ENCODE measurements at places on chromosomes 4 and X. TPM values are rescaled to one million over a fixed set of nuclear protein-coding genes. Genes with fewer than 3 reads are reported as not detected.
A peak's percentile ranks its signal among the peaks of the same experiment; 100 is the strongest.

SORBS2 gene
- not detected for total RNA-seq

TCEAL7 gene
- not detected for total RNA-seq

ADH1C gene
- not detected for total RNA-seq

IL21 gene
- 0.50 TPM for total RNA-seq

RASGEF1B gene
- total RNA-seq, result 3.9 TPM

SCD5 gene
- 5.6 TPM for total RNA-seq

GATA1 gene
- total RNA-seq, result not detected

RTL9 gene
- total RNA-seq, result not detected

TLR3 gene
- total RNA-seq, result 1.2 TPM

BMPR1B gene
- total RNA-seq, result not detected

TRIM61 gene
- 3.6 TPM for total RNA-seq

- H3K27me3 ChIP-seq, result peaks cover 22% of the 10 kb centered on the region
- no peak overlapping the region for H3K27ac ChIP-seq
- H3K36me3 ChIP-seq, result no peaks in the 10 kb centered on the region
- DNase-seq, result no peak
Measured at GRCh38 chr4:155667568-155668511, 1.2 kb downstream of the GUCY1A1 start.

DNA sequence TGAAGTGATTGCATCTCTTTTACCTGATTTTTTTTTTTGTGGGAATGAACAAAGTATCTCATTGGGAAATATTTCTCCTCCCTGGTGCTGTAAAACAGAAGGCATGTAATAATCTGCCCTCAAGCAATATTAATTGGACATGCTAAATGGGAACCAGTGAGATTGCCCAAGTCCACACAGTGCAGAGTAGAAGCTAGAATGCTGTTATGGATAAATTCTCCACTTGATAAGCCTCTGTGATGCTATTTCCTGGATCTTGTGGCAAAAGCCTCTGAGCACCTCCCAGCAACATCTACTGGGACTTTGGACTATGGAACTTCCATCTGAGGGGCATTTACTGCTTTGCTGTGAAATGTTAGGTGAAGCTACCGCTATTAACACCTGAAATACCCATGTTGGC, 46.9 kb upstream of the YTHDC1 start:
- H3K27ac ChIP-seq, result no peak overlapping the region
- no peaks in the 10 kb centered on the region for H3K36me3 ChIP-seq
- no peak overlapping the region for H3K4me3 ChIP-seq
- no peak for DNase-seq
- H3K4me1 ChIP-seq, result no peaks in the 10 kb centered on the region

- no peaks in the 10 kb centered on the region for H3K4me1 ChIP-seq
- H3K27me3 ChIP-seq, result no peaks in the 10 kb centered on the region
- H3K36me3 ChIP-seq, result no peaks in the 10 kb centered on the region
- H3K4me3 ChIP-seq, result no peak overlapping the region
- no peak for DNase-seq
Measured at GRCh38 chrX:95628796-95629195, 1055.8 kb upstream of the DIAPH2 start.

- peak; percentile 76 for DNase-seq
- H3K36me3 ChIP-seq, result no peaks in the 10 kb centered on the region
- H3K27ac ChIP-seq, result peak within 1 kb of the TSS; percentile 95
Measured at GRCh38 chr4:48906206-48907173, at the start of gene OCIAD2. TSS of gene OCIAD2 (minus strand) at chr4:48906774. CDS start at chr4:48904549, 2,225 bp downstream.

DNA sequence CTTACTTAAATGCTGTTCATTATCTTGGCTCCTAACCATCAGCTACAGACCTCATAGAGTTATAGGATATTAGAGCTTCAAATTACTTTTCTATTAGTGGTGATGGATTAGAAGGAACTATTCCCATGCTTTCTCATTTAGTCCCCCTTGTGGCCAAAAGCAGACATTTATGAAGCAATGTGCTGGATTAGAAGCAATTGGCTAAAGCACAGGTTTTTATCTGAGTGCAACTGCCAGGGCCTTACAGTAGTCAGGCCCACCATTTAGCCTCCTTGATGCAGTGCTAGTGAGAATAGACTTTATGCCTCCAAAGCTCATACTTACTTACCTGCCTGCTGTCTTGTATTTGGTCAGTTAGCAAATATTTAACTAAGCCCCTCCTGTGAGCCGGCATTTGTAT, 93.0 kb downstream of the TSPAN7 start:
- no peaks in the 10 kb centered on the region for H3K4me1 ChIP-seq
- DNase-seq, result no peak
- H3K27ac ChIP-seq, result no peak overlapping the region
- H3K36me3 ChIP-seq, result no peaks in the 10 kb centered on the region
- H3K27me3 ChIP-seq, result peaks cover 13% of the 10 kb centered on the region
- no peak overlapping the region for H3K4me3 ChIP-seq

- DNase-seq, result no peak
- no peak overlapping the region for H3K4me3 ChIP-seq
- H3K36me3 ChIP-seq, result peaks cover 4% of the 10 kb centered on the region
- H3K27me3 ChIP-seq, result no peaks in the 10 kb centered on the region
Measured at GRCh38 chr4:93384241-93384640, 444.3 kb upstream of the ATOH1 start.

DNA sequence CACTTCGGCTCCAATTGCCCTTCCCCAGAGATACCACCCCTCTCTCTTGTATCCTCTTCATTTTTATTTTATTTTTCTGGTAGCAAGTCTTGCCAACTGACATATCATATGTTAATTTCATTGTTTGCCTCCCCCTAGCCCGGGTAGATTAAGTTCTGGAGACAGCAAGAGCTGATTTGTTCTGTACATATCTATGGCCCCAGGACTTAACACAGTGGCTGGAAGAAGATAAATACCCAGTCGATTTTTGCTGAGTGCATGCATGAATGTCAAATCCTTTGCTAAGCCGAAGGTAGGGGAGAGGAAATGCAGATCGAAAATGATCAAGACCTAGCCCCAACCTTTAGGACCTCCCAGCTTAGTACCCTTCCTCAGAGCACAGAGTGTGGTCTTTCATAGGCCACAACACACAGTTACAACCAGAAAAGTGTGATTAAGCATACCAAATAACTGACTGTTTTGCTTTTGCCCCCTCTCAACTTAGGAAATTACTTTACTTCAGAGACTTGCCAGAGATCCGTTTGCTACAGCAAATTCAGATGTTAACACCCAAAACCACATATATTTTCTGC, 58.7 kb upstream of the KLF3 start:
- H3K4me1 ChIP-seq, result peaks cover 54% of the 10 kb centered on the region
- H3K27me3 ChIP-seq, result no peaks in the 10 kb centered on the region
- H3K4me3 ChIP-seq, result peak overlapping the region; percentile 1
- no peaks in the 10 kb centered on the region for H3K36me3 ChIP-seq
- H3K27ac ChIP-seq, result peak overlapping the region; percentile 0

GRCh38 chr4:30716681-30717207, 3.4 kb upstream of the PCDH7 start:
- H3K27ac ChIP-seq, result no peak overlapping the region
- H3K36me3 ChIP-seq, result peaks cover 16% of the 10 kb centered on the region
- H3K4me3 ChIP-seq, result peak overlapping the region; percentile 25
- no peak for DNase-seq
- peaks cover 25% of the 10 kb centered on the region for H3K27me3 ChIP-seq

DNA sequence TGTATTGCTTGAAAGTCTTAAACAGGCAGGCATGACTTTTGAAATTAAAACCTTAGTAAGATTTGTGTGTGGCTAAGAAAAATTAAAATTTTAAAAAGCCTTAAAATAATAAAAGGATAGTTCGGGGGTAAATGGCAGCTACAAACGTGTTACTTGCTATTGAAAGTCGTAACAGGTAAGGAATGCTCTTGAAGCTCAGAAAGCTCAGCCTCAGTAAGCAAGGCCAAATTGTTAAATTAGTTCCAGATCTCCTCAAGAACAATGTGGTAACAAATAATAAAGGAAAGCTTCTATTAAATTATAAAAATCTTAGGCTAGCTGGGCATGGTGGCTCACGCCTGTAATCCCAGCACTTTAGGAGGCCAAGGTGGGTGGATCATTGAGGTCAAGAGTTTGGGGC, 25.5 kb downstream of the PRMT9 start:
- no peaks in the 10 kb centered on the region for H3K27me3 ChIP-seq
- peaks cover 13% of the 10 kb centered on the region for H3K36me3 ChIP-seq
- no peaks in the 10 kb centered on the region for H3K4me1 ChIP-seq
- DNase-seq, result no peak

DNA sequence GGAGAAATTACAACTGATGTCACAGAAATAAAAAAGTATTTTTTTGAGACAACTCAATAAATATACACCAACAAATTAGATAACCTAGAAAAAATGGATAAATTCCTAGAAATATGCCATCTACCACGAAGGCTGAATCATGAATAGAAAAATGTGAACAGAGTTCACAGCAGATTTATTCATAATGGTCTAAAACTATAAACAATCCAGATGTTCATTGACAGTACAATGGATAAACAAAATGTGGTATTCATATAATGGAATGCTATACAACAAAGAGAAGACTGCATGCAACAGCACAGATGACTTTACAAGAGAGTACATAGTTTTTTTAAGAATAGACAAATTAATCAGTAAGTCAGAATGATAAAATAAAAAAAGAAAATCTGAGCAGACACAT, 55.2 kb downstream of the CLOCK start:
- no peak overlapping the region for H3K27ac ChIP-seq
- DNase-seq, result no peak
- no peak overlapping the region for H3K4me3 ChIP-seq
- no peaks in the 10 kb centered on the region for H3K27me3 ChIP-seq

DNA sequence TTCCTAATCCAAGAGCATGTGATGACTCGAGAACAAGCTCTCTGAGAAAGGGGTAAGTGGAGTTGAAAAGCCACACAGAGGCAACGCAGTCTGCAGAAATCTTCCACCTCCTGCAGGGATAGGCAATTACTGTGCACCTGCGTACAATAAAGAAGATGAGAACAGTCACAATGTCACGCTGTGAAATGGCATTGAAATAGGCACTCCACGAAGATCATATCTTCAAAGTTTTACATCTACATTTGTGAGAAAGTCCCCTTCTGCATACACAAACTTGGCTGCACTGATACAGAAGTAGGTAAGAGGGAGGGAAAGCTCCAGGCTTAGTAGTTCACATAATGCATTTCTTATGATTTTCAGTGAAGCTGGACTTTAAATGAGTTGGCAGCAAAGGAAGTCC, 27.1 kb downstream of the DDX60L start:
- H3K4me3 ChIP-seq, result no peak overlapping the region
- no peaks in the 10 kb centered on the region for H3K27me3 ChIP-seq

DNA sequence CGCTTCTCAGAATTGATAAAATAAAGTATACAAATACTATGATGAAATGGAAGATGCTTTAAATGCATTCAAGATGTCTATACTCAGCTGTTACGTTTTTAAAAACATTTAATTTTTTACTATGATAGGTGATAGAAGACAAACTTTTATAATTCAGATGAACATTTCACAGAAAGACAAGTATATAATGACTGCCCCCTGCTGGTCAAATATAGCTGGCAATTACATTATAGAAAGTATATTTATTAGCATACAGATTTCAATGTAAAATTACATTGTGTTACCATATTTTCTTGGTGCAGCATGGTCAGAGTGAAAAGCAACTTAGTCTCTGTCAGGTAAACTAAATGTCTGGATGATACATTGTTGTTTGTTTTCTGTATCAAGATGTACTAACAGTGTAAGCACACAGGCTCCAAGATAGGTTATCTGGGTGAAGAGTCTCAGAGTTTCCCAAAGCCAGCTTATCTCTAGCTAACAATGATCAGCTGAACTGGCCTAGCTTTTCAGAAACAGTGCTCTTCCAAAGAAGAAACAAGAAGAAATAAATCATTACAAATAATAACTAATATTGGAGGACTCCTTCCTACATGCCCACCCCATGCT, 54.1 kb downstream of the SRPX start:
- H3K4me3 ChIP-seq, result no peak overlapping the region
- no peaks in the 10 kb centered on the region for H3K36me3 ChIP-seq
- H3K4me1 ChIP-seq, result no peaks in the 10 kb centered on the region
- H3K27ac ChIP-seq, result no peak overlapping the region

DNA sequence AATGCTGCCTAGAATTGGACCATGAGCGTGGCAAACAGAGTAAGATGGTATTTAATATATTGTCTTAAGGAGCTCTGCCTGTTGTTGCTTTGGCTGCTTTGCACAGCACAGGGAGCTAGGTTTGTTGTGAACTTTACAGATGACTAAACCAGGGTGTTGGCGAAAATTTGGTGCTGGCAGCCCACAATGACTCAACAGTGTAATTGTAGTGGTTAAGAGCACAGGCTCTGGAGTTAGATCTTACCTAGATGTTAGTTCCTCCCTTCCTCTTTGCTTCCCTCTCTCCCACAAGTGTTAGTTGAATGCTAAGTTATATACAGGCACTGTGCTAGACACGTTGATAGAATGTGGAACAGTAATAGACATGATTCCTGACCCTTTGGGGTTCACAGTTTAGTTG, 128.9 kb upstream of the TRPC5 start:
- no peak overlapping the region for H3K4me3 ChIP-seq
- peaks cover 8% of the 10 kb centered on the region for H3K27me3 ChIP-seq
- no peaks in the 10 kb centered on the region for H3K4me1 ChIP-seq

GRCh38 chr4:14646831-14647230, 355.4 kb upstream of the CPEB2 start:
- no peak overlapping the region for H3K4me3 ChIP-seq
- H3K27me3 ChIP-seq, result no peaks in the 10 kb centered on the region
- H3K4me1 ChIP-seq, result no peaks in the 10 kb centered on the region
- H3K27ac ChIP-seq, result no peak overlapping the region
- DNase-seq, result no peak
- peaks cover 11% of the 10 kb centered on the region for H3K36me3 ChIP-seq

- DNase-seq, result no peak
- H3K27me3 ChIP-seq, result no peaks in the 10 kb centered on the region
- H3K4me3 ChIP-seq, result no peak overlapping the region
- H3K36me3 ChIP-seq, result no peaks in the 10 kb centered on the region
- no peaks in the 10 kb centered on the region for H3K4me1 ChIP-seq
Measured at GRCh38 chrX:16643176-16643575, 6.8 kb upstream of the S100G start.

DNA sequence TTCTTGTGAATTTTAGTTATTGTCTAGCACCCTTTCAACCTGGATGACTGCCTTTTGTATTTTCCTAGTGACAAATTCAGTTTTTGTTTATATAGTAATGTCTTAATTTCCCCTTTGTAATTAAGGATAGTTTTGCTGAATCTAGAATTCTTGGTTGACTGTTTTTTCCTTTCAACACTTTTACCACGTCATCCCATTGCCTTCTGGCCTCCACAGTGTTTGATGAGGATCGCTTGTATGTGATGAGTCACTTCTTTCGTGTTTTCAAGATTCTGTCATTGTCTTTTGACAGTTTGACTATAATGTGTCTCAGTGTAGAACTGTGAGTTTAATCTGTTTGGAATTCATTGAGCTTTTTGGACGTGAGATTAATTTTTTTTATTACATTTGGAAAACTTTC, 30.1 kb downstream of the KDM6A start:
- peak overlapping the region; percentile 80 for H3K27ac ChIP-seq
- DNase-seq, result no peak
- peaks cover 9% of the 10 kb centered on the region for H3K36me3 ChIP-seq

DNA sequence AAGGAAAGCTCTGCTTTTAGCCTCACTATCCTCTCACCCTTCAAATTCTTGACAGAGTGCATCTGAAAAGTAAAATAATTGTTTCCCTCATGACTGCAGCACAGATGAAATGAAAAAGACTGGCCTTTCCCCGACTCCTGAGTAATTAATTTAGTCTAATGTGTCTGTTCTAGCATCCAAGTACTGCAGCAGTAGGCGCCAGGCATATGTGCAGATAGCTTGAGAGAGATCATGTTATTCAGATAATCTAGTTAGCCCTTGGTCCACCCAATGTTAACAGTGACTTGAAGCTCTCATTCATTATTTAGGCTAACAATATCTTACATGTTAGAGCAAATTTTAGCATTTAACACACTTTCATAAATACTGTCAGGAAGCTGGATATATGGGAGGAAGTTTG, 54.0 kb downstream of the MAP9 start:
- no peak for DNase-seq
- H3K36me3 ChIP-seq, result no peaks in the 10 kb centered on the region
- no peak overlapping the region for H3K4me3 ChIP-seq
